Body of pancreas (tissue), 4 donors: ENCODE measurements at places on chromosomes 12 and 14. TPM values are rescaled to one million over a fixed set of nuclear protein-coding genes. Genes with fewer than 3 reads are reported as not detected.

GRCh38 chr12:3491938-3492792 is 1.2 kb downstream of the PRMT8 start:
- DNase-seq: peak; percentile 67
- no peaks in the 10 kb centered on the region for H3K36me3 ChIP-seq
- peaks cover 37% of the 10 kb centered on the region for H3K4me1 ChIP-seq
- no peaks in the 10 kb centered on the region for H3K27me3 ChIP-seq

DNA sequence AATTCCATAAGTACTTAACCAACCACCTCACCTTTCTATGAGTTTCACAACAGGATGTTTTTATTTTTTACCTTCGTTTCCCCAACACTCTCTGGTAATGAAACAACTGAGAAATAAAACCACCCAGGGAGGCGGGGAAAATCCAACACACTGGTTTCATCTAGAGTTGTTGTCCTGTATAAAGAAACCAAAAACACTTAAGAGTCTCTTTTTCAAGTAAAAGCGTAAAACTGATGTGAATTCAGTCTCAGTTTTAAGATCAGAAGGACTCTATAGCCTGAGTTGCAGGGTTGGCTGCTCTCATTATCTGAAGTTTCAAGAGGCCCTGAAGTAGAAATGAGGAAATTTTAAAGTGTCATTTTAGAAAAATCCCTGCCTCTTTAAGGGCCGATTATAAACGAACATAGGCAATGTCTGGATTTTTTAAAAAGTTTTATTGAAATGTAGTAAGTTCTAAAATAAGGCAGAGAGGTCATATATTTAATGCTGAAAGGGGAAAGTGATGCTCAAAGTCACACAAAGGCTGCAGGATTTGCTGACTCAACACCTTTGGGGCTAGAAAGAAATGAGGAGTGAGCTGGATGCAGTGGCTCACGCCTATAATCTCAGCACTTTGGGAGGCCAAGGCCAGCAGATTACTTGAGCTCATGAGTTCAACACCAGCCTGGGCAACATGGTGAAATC is 27.2 kb downstream of the HIGD1C start:
- H3K27ac ChIP-seq: no peak overlapping the region
- H3K36me3 ChIP-seq: no peaks in the 10 kb centered on the region
- no peaks in the 10 kb centered on the region for H3K27me3 ChIP-seq
- DNase-seq: no peak
- H3K4me1 ChIP-seq: peaks cover 20% of the 10 kb centered on the region

GRCh38 chr12:60475825-60476224 is 880.0 kb downstream of the SLC16A7 start:
- H3K4me3 ChIP-seq: no peak overlapping the region
- no peaks in the 10 kb centered on the region for H3K4me1 ChIP-seq
- H3K27ac ChIP-seq: no peak overlapping the region
- H3K36me3 ChIP-seq: no peaks in the 10 kb centered on the region

DNA sequence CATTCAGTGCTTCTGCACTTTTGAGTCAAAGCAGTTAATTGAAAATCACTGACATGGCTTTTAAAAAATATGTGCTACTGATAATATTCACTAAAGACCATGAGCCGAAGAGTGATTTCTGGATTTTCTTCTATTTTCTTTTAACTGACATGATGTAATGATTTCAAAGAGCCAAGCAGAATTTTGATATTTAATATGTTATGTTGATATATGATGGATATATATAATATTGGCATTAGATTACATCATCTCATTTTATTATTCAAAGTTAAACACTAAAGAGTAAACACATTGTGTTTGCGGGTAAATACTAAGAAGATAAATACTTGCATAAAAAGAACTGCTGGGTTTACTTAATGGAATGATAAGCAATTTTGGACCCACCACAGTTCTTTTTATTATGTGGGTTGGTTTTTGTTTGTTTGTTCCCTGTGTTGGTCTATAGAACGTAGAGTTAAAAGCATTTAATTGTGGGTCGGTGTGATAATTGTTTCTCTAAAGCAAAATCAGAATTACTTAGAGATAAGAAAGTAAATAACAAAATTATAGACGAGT is 692 bp downstream of the SPIC start:
- no peak overlapping the region for H3K27ac ChIP-seq
- no peaks in the 10 kb centered on the region for H3K36me3 ChIP-seq
- H3K4me3 ChIP-seq: no peak overlapping the region
- no peaks in the 10 kb centered on the region for H3K27me3 ChIP-seq
- no peaks in the 10 kb centered on the region for H3K4me1 ChIP-seq

DNA sequence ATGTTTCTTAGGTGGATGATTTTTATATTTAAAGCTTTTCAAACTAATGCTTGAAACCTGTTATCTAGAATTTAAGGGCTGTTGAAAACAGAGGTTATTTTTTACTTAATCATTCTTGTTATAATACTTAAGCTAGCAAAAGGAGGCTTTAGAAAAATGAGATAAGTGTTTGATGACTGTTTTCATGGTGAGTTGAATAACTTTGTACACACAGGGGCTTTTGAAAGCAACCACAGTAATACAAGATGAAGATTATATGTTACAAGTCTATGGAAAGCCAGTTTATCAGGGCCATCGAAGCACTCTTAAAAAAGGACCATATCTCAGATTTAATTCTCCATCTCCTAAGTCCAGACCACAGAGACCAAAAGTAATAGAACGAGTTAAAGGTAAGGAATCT is 33.3 kb downstream of the KIAA0586 start:
- DNase-seq: no peak
- H3K27ac ChIP-seq: no peak overlapping the region

DNA sequence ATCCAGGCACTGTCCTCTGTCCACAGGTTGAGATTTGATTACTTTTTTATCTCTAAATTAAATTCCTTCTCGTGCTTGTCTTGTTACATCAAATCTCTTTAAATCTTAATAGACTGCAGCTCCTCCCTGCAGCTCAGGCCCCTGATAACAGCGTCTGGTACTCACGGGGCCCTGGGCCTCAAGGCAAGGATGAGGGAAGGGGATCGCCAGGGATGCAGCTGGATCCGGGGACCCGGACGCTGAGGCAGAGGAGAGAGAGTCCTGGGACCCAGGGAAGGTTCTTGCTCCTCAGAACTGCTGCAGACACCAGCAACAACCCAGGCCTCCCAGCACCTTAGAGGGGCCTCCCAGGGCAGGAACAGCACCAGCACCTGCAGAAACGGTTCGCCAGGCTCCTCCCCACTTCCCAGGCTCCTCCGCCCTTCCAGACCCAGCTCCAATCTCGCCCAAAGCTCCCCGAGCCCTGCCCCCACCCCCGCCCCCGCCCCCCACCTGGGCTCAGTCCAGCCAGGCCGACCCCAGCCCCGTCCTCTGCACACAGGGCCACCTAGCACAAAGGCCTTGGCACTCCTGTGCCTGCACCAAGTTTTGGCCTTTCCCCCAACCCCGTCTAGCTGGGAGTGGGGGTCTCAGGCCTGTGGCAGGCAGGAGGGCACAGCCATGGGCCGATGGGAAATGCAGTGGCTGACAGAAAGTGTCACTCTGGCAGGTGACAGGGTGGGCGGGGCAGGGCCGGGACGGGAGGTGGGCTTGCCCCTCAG is 60.3 kb upstream of the GALNT9 start:
- H3K27ac ChIP-seq: no peak overlapping the region
- no peaks in the 10 kb centered on the region for H3K4me1 ChIP-seq
- H3K36me3 ChIP-seq: no peaks in the 10 kb centered on the region
- peaks cover 12% of the 10 kb centered on the region for H3K27me3 ChIP-seq

GRCh38 chr14:81710232-81710845 is 176.7 kb upstream of the SEL1L start:
- no peaks in the 10 kb centered on the region for H3K36me3 ChIP-seq
- no peak overlapping the region for H3K4me3 ChIP-seq
- no peak overlapping the region for H3K27ac ChIP-seq
- peaks cover 6% of the 10 kb centered on the region for H3K4me1 ChIP-seq
- no peaks in the 10 kb centered on the region for H3K27me3 ChIP-seq
- peak; percentile 26 for DNase-seq

DNA sequence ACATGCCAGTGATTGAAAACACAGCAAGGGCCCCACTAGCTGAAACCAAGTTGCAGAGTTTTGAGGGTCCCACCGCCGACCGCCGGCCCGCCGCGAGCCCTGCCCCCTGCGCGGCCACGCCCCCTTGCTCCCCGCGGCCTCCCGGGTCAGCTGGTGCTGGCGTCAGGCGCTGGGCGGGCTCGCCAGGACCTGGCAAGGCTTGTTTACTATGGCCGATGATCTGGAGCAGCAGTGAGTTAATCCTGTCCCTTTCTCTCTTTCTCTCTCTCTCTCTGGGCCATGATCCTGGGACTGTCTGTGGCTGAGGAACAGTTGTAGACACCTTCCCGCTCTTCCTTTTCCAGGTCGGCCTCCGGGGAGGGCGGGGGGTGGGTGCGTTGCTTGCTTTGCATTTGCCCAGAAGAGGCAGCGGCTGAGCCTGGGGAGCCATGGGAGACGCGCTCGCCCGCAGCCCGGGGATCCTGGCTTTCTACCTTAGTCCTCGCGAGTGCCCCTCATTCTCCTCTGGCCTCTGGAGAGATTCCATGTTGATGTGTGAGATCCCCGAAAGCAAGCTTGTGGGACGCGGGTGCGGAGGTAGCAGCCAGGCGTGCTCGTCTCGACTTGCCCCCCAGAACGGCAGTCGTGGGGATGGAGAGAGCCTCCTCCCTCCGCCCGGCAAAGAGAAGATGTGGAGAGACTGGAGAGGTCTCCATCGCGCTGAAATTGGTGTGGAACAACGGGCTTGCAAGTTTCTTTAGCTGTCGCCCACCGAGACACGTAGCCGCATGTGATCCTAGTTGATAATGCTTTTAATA is at the start of gene ABHD4:
TSS of gene ABHD4 (plus strand) at position 202 of the 797 bp plus-strand sequence. CDS start at position 209, 7 bp downstream.
- peak within 1 kb of the TSS; percentile 94 for H3K27ac ChIP-seq
- no peaks in the 10 kb centered on the region for H3K36me3 ChIP-seq
- peak; percentile 90 for DNase-seq
- peak within 1 kb of the TSS; percentile 75 for H3K4me3 ChIP-seq

DNA sequence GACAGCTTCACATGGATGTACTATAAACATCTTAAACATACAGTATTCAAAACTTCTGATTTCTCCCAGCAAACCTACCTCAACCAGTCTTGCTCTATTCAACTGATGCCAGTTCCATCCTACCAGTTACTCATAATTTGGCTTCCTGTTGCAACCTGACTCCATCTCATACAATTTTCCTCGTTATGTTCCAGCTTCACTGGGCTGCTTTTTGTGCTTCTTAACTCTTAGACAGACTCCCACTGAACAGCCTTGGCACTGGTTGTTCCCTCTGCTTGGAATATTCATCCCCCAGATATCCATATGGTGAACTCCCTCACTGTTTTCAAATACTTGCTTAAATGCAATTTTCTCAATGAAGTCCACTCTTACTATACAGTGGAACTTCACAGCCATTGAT is 249.2 kb downstream of the AEBP2 start:
- H3K27me3 ChIP-seq: no peaks in the 10 kb centered on the region
- H3K4me3 ChIP-seq: no peak overlapping the region
- H3K36me3 ChIP-seq: no peaks in the 10 kb centered on the region
- no peak overlapping the region for H3K27ac ChIP-seq

- H3K4me3 ChIP-seq: no peak overlapping the region
- H3K4me1 ChIP-seq: peaks cover 16% of the 10 kb centered on the region
- H3K27me3 ChIP-seq: no peaks in the 10 kb centered on the region
- no peaks in the 10 kb centered on the region for H3K36me3 ChIP-seq
Observed at GRCh38 chr14:79842270-79842669, 369.0 kb downstream of the DIO2 start.

- H3K27me3 ChIP-seq: no peaks in the 10 kb centered on the region
- no peaks in the 10 kb centered on the region for H3K36me3 ChIP-seq
- no peak for DNase-seq
- no peaks in the 10 kb centered on the region for H3K4me1 ChIP-seq
- no peak overlapping the region for H3K4me3 ChIP-seq
Observed at GRCh38 chr14:39342768-39343167, 89.5 kb downstream of the FBXO33 start.

- H3K27me3 ChIP-seq: no peaks in the 10 kb centered on the region
- no peak overlapping the region for H3K4me3 ChIP-seq
- no peak overlapping the region for H3K27ac ChIP-seq
- H3K4me1 ChIP-seq: no peaks in the 10 kb centered on the region
- no peak for DNase-seq
Observed at GRCh38 chr12:27958675-27959074, 13.9 kb downstream of the PTHLH start.

DNA sequence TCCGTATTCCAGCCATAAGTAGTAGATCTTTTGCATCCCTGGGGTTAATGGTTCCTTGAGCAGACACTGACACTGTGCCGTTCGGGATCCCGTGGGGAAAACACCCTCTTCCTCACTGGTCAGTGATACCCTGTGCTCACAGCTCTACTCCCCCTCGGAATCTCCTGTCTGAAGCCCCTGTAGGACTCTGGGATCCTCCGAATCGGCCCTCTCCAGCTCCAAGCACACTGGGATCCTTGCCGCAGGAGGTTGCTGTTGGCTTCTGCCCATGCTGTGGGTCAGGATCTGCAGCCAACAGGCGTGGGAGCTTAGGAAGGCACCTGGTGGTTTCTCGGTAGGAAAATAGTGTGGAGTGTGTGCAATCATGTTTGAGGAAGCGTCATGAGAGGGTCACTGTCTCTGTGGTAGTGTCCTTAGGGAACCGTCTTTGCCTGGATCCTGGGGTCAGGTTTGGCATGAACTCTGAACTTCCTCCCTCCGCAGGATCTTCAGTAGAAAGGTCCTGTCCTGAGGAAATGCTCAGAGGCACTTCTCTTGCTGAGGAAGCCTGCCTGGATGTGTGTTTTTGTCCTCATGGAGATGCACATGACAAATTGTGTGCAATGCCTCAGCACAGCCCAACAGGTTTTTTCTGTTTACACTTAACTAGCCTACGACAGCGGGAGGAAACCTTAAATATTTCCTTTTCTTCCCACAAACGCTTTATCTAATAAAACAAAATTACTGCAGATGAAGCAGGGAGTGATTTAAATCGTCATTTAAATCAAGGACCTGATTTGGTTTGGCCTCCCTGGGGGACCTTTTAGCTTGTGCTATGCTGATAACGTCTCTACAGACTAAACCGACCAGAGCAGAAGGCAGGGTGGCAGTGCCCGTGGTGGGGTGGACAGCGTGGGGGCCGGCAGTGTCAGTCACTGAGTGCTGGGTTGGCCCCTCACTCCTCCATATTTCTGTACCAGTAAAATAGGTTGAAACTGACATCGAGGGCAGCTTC is 18.7 kb downstream of the FBXL14 start:
- no peaks in the 10 kb centered on the region for H3K36me3 ChIP-seq
- DNase-seq: peak; percentile 22
- peaks cover 25% of the 10 kb centered on the region for H3K4me1 ChIP-seq
- peak overlapping the region; percentile 53 for H3K27ac ChIP-seq
- no peak overlapping the region for H3K4me3 ChIP-seq

GRCh38 chr12:91793676-91794075 is 352.0 kb downstream of the BTG1 start:
- no peak overlapping the region for H3K4me3 ChIP-seq
- no peak for DNase-seq
- H3K27me3 ChIP-seq: no peaks in the 10 kb centered on the region
- H3K27ac ChIP-seq: no peak overlapping the region
- no peaks in the 10 kb centered on the region for H3K4me1 ChIP-seq

Gene INSM2
- total RNA-seq: not detected

Gene PPP1CC
- total RNA-seq: 83.0 TPM

Gene BEGAIN
- 28.7 TPM for total RNA-seq

Gene LRFN5
- 0.52 TPM for total RNA-seq

Gene CHST11
- 14.5 TPM for total RNA-seq

Gene PIANP
- total RNA-seq: not detected

Gene SERPINA3
- 1,783 TPM for total RNA-seq
